ENCODE measurements at places on chromosomes 7 and 10.

DNA sequence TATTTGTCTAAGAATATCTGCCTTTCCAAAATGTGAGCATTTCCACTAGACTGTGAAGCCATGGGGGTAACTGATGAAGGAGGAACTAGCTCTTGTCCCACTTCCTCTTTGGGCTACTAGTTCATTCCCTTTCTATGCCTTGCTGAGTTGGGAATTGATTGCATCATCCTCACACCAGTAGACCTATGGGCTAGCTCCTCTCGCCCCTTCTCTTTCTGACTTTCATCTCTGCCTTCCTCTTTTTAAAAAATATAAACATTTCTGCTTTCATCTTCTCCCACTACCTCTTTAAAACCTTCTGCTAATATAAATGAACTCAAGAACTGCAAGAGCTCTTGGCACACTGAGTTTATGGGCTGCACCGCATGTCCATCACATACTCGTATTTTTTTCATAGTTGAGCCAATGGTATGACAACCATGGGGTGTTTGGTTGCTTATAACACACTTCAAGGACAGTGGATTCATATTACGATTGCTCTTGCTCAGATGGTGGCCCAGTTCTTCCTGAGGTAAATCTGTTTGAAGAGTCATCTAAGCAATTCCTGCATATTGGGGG, 182.0 kb downstream of the REEP3 start:
- DNase-seq: no peak

DNA sequence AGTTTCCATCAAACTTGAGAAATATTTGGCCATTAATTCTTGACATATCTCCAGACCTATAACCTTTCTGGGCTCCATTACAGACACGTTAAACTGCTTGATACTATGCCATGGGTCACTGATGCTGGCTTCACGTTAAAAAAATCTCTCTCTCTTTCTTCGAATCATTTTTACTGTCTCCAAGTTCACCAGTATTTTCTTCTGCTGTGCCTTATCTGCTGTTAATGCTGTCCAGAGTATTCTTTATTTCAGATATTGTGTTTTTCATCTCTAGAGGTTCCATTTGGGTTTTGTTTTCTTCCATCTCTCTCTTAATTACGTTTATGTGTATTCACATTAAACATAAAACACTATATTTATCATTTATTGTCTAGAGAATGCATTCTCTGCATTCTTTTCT, 12.8 kb upstream of the PRPF18 start:
- DNase-seq: no peak

DNA sequence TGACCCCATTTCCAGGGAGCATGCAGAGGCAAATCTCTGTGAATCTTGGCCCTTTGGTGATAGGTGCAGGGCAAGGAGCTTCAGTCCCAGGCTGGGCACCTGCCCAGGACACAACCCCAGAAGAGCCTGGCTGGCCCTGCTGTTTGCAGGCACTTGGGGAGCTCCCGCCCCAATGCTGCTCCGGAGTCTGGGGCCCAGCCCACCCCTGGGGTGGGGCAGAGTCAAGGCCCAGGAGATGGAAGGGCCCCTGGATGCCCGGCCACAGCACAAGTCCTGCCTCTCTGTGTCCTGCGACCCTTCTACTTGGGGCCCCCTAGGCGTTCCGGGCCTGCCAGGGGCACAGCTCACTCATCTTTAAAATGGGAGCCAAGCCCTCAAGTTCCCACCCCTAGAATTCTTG, 24.7 kb downstream of the PDGFA start:
- no peak for DNase-seq

DNA sequence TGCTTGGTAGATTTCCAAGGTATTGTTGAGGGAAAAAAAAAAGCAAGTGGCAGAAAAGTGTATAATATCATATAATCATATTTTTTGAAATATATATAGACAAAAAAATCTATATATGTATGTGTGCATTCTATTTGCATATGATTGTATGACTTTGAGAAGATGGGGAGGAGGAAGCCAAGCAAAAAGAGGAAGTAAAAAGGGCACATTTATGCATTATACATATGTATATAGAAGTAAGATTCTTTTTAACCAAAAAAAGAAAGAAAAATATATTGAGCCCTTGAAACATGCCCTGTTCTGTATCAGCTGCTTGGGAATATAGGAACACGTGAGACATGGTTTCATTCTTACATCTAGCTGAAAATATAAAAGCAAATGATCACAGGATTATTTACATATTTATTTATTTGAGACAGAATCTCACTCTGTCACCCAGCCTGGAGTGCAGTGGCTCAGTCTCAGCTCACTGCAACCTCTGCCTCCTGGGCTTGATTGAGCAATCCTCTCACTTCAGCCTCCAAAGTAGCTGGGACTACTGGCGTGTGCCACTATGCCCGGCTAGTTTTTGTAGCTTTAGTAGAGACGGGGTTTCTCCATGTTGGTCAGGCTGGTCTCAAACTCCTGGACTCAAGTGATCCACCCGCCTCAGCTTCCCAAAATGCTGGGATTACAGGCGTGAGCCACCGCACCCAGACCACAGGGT, 18.0 kb upstream of the SLF2 start:
- no peak for DNase-seq

Measured in nucleus accumbens (tissue), 56 donors.